ENCODE measurements at places on chromosomes 12 and 14.

DNA sequence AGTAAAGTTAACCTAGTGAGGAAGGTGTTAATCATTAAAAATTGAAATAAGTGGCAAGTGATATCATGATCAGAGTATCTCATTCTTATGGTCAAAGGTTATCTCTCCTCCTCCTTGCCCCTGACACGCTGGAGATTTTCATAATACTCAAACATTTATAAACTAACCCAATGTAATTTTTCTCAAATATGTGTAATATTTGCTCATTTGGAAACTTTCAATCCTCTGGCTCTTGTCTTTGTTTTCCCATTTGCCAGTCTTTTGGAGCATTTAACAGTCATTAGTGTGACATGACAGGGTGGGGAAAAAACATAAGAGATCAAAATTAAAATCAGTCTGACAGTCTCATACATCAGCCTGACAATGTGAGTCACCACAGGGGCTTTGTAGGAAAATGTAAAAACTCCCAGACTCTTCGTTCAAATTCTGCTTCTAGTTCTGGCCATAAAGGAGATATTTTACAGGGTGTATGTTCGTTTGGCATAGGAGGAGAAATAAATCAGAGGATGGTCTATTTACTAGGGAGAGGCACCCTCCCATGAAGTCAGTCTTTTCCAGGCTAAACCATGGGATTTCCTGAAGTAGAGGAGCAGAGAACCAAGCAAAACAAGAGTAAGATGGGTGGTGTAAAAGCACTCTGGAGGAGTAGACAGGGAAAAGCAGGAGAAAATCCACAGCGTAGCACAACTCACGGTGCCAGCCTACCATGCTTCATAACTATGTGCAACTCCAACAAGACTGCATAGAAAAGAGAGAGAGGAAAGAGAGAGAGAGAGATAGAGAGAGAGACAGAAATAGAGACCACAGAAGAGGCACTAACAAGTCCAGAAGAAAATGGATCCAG is 369.2 kb upstream of the PDE3A start:
- H3K4me3 ChIP-seq = no peak overlapping the region
- H3K36me3 ChIP-seq = no peaks in the 10 kb centered on the region
- H3K4me1 ChIP-seq = peaks cover 4% of the 10 kb centered on the region

GRCh38 chr12:119288576-119288975 is 46.0 kb upstream of the CCDC60 start:
- no peaks in the 10 kb centered on the region for H3K27me3 ChIP-seq
- H3K27ac ChIP-seq = no peak overlapping the region
- no peak for DNase-seq
- no peak overlapping the region for H3K4me3 ChIP-seq

DNA sequence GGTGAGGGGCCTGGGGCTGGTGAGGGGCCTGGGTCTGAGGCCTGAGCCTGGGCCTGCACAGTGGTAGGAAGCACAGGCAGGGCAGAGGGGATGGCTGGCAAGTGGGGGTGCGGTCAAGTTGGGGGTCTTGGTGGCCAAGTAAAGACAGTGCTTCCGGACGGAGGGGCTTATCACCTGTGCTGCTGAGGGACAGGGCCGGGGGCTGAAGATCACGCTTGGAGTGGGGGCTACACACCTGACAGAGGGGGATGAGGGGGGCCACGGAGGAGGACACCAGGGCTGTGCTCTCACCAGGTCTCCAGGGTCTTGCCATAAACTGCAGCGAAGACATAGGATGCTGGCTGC is 12.2 kb downstream of the TEDC1 start:
- H3K4me3 ChIP-seq = no peak overlapping the region
- H3K27me3 ChIP-seq = no peaks in the 10 kb centered on the region
- H3K4me1 ChIP-seq = no peaks in the 10 kb centered on the region
- no peak overlapping the region for H3K27ac ChIP-seq

GRCh38 chr12:67788118-67788517 is 139.6 kb downstream of the DYRK2 start:
- H3K36me3 ChIP-seq = no peaks in the 10 kb centered on the region
- peaks cover 15% of the 10 kb centered on the region for H3K4me1 ChIP-seq
- no peak overlapping the region for H3K27ac ChIP-seq
- H3K27me3 ChIP-seq = no peaks in the 10 kb centered on the region

GRCh38 chr14:73784181-73784987 is 67.2 kb upstream of the PTGR2 start:
- no peak overlapping the region for H3K4me3 ChIP-seq
- H3K4me1 ChIP-seq = peaks cover 32% of the 10 kb centered on the region
- H3K27me3 ChIP-seq = peaks cover 87% of the 10 kb centered on the region
- no peak overlapping the region for H3K27ac ChIP-seq

GRCh38 chr12:30824311-30824710 is 69.6 kb upstream of the CAPRIN2 start:
- no peak overlapping the region for H3K27ac ChIP-seq
- no peak for DNase-seq
- H3K4me3 ChIP-seq = no peak overlapping the region
- peaks cover 17% of the 10 kb centered on the region for H3K4me1 ChIP-seq

DNA sequence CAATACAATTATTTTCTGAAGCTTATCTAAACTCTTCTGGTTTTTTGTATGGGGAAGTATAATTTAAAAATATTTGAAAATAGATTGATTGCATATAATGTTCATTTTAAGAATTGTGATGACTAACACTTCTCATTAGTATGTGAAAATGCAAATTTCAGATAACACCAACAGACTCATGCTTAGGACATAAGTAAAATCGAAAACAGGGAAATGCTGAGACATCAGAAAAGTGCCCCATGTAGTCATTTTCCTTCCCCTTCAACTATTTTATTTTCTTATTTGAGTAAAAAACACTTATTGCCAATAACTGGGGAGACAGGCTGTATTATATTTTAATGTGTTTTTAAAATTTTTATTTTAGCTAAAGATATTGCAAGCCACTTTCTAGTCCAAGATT is 814.7 kb downstream of the GALC start:
- no peak overlapping the region for H3K4me3 ChIP-seq
- DNase-seq = no peak
- no peaks in the 10 kb centered on the region for H3K27me3 ChIP-seq
- H3K36me3 ChIP-seq = no peaks in the 10 kb centered on the region

DNA sequence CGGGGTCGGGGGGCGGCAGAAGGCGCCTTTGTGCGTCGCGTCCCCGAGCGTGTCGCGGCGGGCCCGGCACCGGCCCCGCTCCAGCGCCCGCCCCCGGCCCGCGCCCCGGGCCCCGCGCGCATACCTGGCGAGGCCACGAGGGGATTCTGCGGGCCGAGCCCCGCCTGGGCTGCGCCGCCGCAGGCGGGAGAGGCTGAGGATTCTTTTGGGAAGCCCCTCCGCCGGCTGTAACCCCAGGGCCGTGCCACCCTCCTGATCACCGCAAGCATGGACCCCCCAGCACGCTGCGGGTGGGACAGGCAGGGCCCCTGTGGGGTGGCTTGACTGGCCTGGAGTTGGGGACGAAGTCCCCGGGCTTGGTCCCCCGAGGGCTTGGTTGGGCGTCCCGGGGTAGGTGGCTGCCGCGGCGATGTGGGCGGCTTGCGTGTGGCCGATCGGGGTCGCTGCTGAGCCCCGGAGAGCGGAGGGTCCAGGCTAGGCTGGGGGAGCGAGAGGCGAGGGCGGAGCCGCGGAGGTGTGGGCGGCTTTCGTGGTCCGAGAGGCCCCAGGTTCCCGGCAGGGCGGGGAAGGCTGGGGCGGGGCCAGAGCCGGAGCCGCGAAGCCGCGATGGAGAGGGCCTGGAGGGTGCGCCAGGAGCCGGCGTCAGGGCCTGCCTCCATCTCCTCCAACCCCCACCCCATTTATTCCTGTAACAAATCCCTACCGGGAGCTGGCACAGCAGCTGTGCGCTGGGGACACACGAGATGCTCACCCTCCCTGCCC is 28.4 kb upstream of the GPR132 start:
- peak; percentile 94 for DNase-seq
- peaks cover 37% of the 10 kb centered on the region for H3K27me3 ChIP-seq
- H3K36me3 ChIP-seq = no peaks in the 10 kb centered on the region
- H3K4me3 ChIP-seq = peak overlapping the region; percentile 71
- no peaks in the 10 kb centered on the region for H3K4me1 ChIP-seq

GRCh38 chr12:53039851-53040250 is 10.0 kb upstream of the TNS2 start:
- no peak overlapping the region for H3K4me3 ChIP-seq
- DNase-seq = no peak
- H3K27me3 ChIP-seq = peaks cover 16% of the 10 kb centered on the region
- peaks cover 53% of the 10 kb centered on the region for H3K36me3 ChIP-seq
- H3K4me1 ChIP-seq = peaks cover 34% of the 10 kb centered on the region
- no peak overlapping the region for H3K27ac ChIP-seq

All from GM23338 (cell line).